A549 treated with Hydrocortisone at 1 μM for 4 hours (cell line): ENCODE measurements at places on chromosomes 3 and 15. TPM values are rescaled to one million over a fixed set of nuclear protein-coding genes. Genes with fewer than 3 reads are reported as not detected.

Gene SLC12A1
- not detected in 5 replicates for total RNA-seq

Gene ISLR
- total RNA-seq, result 0.22 to 0.50 TPM (median 0.36 TPM) in 5 replicates

Gene VWA5B2
- 0.25 to 0.60 TPM (median 0.40 TPM) in 5 replicates for total RNA-seq

Gene RBP2
- total RNA-seq, result not detected in 5 replicates

Gene GPR176
- total RNA-seq, result 8.3 to 12.8 TPM (median 9.9 TPM) in 5 replicates

Gene B3GALNT1
- total RNA-seq, result 0.10 to 0.27 TPM (median 0.23 TPM) in 5 replicates

Gene C3orf52
- 9.6 to 12.3 TPM (median 11.6 TPM) in 5 replicates for total RNA-seq

Gene CD86
- total RNA-seq, result 0.05 TPM in 1 of 5 replicates, not detected in the others

Gene ZNF385D
- total RNA-seq, result 0.08 to 0.16 TPM in 2 of 5 replicates, not detected in the others

Gene TMEM45A
- 1.8 to 2.4 TPM (median 2.2 TPM) in 5 replicates for total RNA-seq

Gene LRRC31
- total RNA-seq, result not detected in 5 replicates

Gene ZDHHC23
- 2.7 to 3.8 TPM (median 3.3 TPM) in 5 replicates for total RNA-seq

Gene CELSR3
- total RNA-seq, result 3.7 to 4.5 TPM (median 4.3 TPM) in 5 replicates

Gene SNX22
- 0.75 to 1.3 TPM (median 1.3 TPM) in 5 replicates for total RNA-seq

Gene RFX7
- total RNA-seq, result 8.6 to 13.9 TPM (median 12.8 TPM) in 5 replicates

Gene ULK3
- total RNA-seq, result 31.5 to 35.9 TPM (median 33.9 TPM) in 5 replicates

Gene STRA6
- total RNA-seq, result 61.8 to 83.1 TPM (median 71.9 TPM) in 5 replicates

Gene PLA2G4F
- 0.02 TPM in 1 of 5 replicates, not detected in the others for total RNA-seq

Gene DNASE1L3
- total RNA-seq, result 0.22 to 0.31 TPM in 2 of 5 replicates, not detected in the others

Gene CDC25A
- 8.5 to 10.3 TPM (median 9.3 TPM) in 5 replicates for total RNA-seq

Gene GPR149
- total RNA-seq, result not detected in 5 replicates

Gene SLC28A1
- 0.03 to 0.06 TPM in 2 of 5 replicates, not detected in the others for total RNA-seq

Gene NPRL2
- 12.2 to 13.4 TPM (median 13.4 TPM) in 5 replicates for total RNA-seq

Gene FBXO22
- 67.9 to 82.8 TPM (median 79.4 TPM) in 5 replicates for total RNA-seq

Gene METTL6
- 24.8 to 35.2 TPM (median 28.5 TPM) in 5 replicates for total RNA-seq

Gene PCSK6
- 11.5 to 12.9 TPM (median 12.2 TPM) in 5 replicates for total RNA-seq
